ENCODE measurements at places on chromosomes 3 and 15.
A peak's percentile ranks its signal among the peaks of the same experiment; 100 is the strongest.

DNA sequence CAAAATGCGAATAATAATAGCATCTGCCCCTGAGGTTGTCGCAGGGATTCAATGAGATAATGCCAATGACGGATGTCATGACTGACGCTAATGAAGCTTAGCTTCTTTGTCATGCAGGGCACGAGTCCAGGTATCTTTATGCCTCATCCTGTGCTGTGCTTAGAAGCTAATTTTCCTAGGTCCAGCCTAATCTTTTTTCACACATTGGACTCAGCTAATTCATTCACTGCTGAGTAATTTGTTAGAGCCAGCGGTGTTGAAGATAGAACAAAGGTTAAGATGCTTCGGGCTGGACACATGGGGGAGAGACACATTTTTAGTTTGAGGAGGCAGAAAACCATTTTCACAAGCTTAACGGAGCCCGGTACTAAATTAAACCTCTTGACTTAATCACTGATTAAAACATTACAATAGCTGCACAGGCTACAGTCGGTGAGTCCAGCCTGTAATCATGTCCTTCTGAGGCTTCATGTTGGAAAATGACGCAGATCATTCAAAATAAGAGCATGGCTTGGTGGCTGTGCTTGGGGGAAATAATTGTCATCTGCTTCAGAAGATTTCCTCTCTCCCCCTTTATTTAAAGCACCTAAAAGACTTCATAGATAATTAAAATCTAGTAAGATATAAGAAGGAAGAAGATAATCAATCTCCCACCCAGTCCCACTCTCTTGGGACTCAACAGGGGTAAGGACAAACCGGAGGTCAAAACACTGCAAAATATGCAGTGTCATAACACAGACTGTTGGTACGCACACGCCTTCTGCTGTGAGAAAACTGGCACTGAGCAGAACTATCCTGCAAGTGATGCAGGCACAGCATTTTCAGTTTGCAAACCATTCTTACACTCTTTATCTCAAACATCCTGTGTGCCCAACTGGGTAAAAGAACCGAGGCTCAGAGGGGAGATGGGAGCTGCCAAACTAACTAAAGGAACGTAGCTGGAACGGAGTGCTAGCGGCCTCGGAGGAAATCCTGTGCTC lies 3.3 kb upstream of the CCDC174 start:
- DNase-seq: no peak

GRCh38 chr3:50714946-50715345 lies 40.2 kb downstream of the DOCK3 start:
- DNase-seq: no peak

DNA sequence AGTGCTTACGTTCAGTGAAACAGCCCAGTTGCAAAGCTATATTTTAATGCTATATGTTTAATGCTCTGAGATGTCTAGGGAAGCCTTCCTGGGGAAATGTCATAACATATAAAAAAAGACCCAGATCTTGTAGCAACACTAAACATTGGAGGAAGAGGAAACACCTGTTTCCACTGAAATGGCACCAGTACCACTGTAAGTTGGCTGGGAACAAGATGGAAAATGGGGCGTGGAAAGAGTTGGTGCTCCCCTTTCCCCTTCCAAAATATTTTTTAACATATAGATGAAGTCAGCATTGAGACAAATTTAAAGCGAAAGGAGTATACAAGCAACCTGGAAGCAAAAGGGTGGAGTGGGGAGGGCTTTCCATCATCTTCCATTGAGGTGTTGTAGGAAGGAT lies 289.9 kb upstream of the COL8A1 start:
- DNase-seq: no peak

- peak; percentile 95 for DNase-seq
Observed at GRCh38 chr3:51706788-51707731, at the start of gene GRM2. Gene GRM2 (plus strand): TSS chr3:51707068. CDS start chr3:51708984, 1,916 bp downstream.

GRCh38 chr3:113606539-113607218 lies 74.3 kb downstream of the SIDT1 start:
- DNase-seq: no peak

Measured in kidney (tissue), 22 donors.